CD4-positive, alpha-beta T cell treated with Interferon gamma for 1 hour (primary cell): ENCODE measurements at places on chromosomes 7 and 10.
A peak's percentile ranks its signal among the peaks of the same experiment; 100 is the strongest.

- no peak for DNase-seq
Measured at GRCh38 chr10:127024685-127025435, 119.6 kb downstream of the DOCK1 start.

GRCh38 chr7:92614660-92615174 lies 24.5 kb upstream of the FAM133B start:
- no peak for DNase-seq

- peak; percentile 60 for DNase-seq
Measured at GRCh38 chr10:80196270-80196949, 8.9 kb downstream of the ANXA11 start.

DNA sequence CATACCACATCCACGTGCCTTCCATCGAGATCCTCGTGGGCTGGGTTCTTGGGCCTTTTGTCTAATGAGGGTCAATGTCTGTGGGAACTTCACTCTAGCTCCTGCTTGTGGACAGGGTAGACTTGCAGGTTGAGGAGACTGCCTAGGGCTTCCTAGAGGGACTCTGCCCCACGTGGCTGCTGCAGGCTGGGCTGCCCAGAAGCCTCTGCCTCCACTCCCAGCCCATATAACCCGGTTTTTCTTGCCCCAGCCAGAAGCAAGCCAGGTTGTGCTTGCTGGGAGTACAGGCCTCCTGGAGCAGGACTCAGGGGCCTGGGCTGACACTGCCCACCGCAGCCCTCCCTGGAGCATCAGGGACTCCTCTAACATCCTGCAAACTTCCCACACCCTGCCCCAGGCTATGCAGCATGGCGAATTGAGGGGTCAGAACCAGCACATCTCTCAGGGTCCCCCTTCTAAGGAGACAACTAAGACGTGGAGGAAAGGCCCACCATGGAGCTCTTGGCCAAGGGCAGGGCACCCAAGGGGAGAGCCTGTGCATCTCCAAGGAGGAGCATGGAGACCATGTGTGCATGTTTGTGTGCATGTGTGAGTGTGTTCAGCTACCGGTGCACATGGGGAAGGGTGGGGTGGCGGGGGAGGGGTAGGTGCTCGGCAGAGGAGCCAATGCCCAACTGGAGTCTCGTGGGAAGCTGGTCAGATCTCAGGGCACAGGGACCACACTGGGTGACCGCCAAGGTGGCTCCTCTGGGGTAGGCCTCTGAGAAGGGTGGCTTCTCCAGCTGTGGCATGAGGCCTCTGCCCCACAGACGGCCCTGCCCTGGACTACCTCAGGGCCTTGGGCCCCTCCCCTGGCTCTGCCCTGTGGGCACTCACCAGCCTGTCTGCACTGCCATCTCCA lies 62.6 kb downstream of the RASGEF1A start:
- no peak for DNase-seq

- DNase-seq = no peak
Measured at GRCh38 chr10:101285519-101286070, 56.3 kb upstream of the LBX1 start.

DNA sequence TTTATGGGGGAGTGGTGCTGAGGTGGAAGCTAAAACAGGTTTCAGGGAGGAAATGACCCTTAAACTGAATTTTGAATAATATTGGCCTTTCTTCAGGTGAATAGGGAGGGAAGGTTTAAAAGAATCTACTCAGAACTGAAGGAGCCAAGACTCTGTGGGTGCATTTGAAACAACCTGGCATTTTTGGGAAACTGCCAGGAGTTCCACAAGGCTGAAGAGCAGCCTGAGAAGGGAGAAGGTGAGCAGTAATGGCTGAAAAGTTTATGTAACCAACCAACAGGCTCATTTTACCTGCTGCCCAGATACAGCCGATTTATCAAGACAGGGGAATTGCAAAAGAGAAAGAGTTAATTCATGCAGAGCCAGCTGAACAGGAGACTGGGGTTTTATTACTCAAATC lies 4.0 kb upstream of the PANK1 start:
- no peak for DNase-seq

DNA sequence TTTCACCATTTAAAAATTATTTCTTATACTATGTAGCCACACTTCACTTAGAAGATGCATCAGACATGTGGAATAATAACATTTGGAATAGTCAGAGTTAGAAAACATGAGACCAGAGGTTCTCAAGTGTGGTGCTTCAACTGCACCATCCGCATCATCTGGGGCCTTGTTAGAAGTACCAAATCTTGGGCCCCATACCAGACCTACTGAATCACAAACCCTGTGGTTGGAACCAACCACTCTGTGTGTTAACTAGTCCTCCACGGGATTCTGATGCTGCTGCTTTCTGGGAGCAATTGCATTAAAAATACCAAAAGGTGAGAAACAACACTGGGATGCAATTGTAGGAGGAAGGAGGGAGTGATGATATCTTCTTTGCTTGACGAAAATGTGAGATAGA lies 125.2 kb downstream of the GNAT3 start:
- no peak for DNase-seq

DNA sequence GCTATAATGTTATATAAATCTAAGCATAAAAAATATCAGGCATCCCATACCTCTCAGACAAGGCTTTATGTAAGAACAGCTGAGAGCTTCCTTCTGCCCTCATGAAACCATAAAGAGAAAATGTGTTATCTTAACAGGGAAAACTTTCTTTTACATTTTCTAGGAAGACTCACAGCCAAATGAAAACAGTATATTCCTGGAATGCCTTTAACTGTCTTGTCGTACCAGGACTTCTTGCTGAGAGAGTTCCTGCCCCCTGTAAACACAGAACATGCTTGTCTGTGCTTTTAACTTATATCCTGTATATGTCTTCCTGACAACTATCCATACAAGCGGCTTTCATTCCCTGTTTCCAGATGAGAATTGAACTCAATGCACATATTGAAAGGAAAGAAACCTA lies 64.8 kb upstream of the AHR start:
- no peak for DNase-seq

DNA sequence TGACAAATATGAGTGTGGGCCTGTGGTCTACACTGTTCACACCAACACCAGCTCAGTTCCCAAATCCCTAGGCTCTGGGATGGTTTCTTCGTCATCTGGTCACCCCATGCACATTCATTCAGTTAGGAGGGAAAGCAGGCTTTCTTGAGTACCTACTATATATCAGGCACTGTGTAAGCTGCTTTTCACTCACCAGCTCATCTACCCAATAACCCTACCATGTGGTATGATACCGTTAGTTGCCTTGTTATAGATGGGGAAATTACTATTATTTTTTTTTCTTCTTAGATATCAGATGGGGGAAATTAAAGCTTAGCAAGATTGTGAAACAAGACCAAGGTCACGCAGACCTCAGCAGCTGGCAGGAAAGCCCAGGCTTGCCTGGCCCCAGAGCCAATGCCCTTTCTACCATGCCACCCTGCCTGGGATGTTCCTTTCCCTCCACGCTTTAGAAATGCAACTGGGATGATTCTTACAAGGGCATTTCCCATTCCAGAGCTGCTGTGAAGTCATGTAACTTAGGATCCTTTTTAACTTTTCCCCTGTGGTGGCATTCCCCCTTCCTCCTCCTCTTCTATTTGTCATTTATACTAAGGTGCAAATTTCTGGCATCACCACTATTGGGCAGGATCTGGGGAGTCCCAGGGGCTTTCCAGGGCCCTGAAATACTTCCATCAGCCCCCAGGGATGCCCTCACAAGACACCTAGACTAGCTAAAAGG lies 93.1 kb upstream of the EFCAB10 start:
- no peak for DNase-seq

- no peak for DNase-seq
Measured at GRCh38 chr10:122181876-122182275, 89.2 kb upstream of the BTBD16 start.

DNA sequence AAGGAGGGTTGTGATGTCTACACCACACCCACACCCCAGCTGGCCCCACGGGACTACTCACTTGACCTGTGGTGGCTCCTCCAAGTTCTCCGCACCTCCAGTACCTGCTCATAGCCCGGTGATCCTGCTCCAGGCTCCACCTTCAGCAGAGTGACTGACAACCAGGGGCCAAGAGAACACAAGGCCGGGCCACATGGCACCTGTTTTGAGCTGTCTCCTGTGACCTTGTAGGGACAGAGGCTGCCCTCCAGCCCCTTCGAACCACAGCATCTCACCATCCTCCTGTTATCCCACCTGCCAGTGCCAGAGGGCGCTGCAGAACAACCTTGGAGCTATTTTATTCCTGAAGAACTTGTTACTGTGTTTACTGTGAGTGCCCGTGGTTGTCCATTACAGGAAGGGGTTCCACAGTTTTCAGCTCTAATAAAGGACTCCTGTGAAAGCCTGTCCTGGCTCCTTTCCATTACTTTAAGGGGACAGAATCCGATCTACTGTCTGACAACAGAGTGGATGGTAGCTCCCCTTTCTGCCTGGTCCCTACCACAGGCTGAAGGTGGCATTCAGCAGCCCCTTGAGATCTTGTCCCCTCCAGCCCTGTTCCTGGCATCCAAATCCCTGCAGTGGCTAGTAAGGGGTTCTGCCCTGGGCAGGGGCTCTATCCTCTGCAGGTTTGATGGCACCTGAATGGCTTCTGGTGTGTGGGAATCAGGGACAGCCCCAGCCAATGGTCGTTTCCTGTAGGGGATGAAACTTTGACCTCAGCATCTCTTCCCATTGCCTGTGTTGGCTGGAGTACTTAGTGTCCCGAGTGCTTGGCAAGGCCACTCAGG lies 50.8 kb downstream of the C10orf120 start:
- no peak for DNase-seq

- DNase-seq = no peak
Measured at GRCh38 chr10:95635319-95635733, 21.2 kb downstream of the ALDH18A1 start.

DNA sequence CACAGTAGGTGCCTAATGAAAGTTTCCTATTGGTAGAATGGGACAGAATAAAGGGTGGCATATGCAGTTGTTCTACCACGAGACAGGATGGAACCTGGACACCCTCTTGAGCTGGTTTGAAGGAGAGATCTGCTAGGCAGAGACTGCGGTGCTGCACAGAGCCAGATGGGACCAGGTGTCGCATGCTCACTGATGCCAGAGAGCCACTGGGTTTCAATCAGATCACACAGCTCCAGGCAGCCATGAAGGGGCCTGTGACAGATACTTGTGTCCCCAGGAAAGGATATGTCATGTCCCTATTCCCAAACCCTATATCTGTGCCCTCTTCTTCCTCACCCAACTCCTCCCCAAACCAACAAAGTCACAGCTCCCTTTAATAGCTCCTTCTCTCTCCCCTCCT lies 235.7 kb downstream of the PRPF18 start:
- no peak for DNase-seq

DNA sequence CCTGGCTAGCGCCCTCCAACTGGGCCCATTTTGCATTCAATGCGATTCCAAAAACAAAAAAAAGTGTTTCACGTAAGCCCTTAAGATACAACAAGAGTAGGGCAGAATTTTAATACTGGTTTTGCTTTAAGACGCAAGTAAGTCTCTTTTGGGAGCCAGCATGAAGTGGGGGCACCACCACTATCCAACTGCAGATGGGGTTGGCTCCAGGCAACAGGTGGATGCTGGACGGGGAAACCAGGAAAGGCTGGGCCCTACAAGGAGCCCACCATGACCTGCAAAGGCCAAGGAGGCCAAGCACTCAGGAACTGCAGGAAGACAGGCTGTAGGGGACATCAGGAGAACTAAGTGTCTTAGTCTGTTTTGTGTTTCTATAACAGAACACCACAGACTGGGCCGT lies 86.5 kb upstream of the INSIG1 start:
- no peak for DNase-seq

GRCh38 chr7:33806298-33807154 lies 98.8 kb upstream of the BMPER start:
- no peak for DNase-seq

DNA sequence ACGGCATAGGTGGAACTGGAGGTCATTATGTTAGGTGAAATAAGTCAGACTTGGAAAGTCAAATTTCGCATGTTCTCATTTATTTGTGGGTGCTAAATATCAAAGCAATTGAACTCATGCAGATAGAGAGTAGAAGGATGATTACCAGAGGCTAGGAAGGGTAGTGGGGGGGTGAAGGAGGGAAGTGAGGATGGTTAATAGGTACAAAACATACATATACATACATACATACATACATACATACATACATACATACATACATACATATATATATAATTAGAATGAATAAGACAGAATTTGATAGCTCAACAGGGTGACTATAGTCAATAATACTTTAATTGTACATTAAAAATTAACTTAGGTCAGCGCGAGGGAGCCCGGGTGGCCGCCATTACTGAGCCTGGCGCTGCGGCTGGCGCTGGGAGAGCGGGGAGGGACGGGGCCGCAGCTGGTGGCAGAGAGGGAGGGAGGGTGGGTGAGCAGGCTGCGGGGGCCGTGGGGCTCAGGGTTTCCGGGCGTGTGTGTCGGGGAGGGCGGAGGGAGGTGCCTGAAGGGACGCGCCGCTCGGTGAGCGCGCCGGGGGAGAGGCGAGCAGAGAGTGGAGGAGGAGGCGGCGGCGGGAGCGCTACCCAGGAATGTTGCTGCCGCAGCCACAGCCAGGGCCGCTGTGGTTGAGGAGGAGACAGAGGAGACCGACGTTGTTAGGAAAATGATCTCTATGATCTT lies 85.8 kb upstream of the EGFR start:
- DNase-seq = no peak

DNA sequence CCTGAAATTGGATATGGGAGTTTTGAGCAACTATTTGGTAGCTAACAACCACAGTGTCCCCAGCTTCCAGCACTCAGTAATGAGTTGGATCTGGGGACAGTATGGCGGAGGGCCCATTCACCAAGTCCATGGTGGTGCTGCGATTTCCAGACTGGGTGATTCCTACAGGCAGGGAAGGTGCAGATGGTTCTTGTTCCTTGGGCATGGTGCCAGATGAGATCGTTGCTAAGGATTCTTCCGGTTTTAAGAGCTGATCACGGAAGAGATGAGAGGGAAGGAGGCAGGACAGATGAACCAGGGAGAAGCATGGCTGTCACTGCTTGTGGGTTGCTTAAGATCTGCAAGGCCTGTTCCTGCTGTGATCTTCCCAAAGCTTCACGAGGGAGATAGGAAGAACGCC lies 380.3 kb downstream of the TCERG1L start:
- DNase-seq = no peak

- no peak for DNase-seq
Measured at GRCh38 chr10:1121271-1121970, 65.2 kb downstream of the WDR37 start.

- no peak for DNase-seq
Measured at GRCh38 chr10:23253780-23254179, 61.7 kb downstream of the PTF1A start.

DNA sequence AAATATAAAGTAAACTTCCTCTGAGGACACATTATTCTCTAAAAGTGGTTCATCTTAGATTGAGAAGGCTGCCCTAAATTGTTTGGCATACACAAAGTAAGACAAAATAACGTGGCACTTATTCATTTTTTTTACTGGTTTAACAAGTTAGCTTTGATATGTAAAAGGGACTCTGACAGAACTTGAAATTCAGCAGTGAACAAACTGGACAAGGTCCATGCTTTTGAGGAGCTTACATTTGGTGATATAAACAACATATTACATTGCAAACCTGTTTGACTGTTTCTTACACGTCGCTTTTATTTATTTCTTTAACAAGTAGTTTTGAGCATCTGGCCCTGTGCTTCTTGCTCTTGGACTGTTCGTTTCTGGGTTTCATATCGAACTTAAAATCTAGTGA lies 253.1 kb upstream of the POM121L12 start:
- no peak for DNase-seq
